ENCODE measurements at places on chromosomes 3 and 15.

- DNase-seq, result no peak
These were observed 60.0 kb upstream of the IL12A start for GRCh38 chr3:159928666-159929065.

GRCh38 chr3:141408596-141408995 is 40.3 kb downstream of the ZBTB38 start:
- DNase-seq, result no peak

GRCh38 chr3:188635258-188636042 is 481.5 kb downstream of the LPP start:
- no peak for DNase-seq

- DNase-seq, result no peak
These were observed 41.6 kb upstream of the DLG1 start for GRCh38 chr3:197339841-197340520.

- no peak for DNase-seq
These were observed 106.5 kb downstream of the THRB start for GRCh38 chr3:24388159-24388558.

GRCh38 chr3:49495023-49495422 is 25.0 kb downstream of the DAG1 start:
- DNase-seq, result no peak

- DNase-seq, result no peak
These were observed 1.1 kb downstream of the TCTA start for GRCh38 chr3:49413338-49413734.

GRCh38 chr3:52998771-52999513 is 46.9 kb downstream of the SFMBT1 start:
- no peak for DNase-seq

GRCh38 chr15:96322536-96323318 is 7.8 kb upstream of the NR2F2 start:
- DNase-seq, result no peak

DNA sequence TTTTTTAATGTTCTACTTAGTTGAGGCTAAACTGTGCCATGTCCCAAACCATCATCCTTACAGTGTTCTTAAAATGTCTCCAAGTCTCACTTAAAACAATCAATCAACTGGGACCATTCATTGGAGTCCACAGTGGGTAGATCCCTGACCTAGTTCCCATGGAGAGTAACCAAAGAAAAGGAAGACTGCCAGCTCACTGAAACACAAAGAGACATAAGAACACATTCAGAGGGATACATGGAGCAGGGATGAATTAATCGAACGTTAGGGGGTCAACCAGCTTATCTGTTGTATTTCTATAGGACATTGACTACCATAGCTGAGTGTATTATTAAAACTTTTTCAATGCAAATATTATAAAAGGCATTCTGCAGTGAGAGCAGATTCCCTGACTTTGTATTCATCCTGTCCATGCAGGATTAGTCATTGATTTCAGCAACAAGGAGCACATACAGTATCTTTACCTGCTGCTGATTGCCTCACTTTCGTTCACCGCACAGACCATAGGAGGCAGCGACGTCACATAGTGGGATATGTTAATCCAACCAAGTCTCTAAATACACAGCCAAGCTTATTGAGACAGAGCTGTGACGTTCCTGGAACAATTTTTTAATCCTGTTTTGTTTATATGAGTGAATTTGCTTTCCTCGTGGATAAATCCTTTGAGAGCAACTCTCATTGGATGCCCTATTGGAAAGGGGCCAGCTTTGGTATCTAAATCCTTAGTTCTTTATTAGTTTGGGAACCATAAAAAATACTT is 364.9 kb upstream of the RBMS3 start:
- peak; percentile 53 for DNase-seq
